ENCODE measurements at places on chromosomes 4 and X.

GRCh38 chr4:67054896-67055295 is 490.4 kb downstream of the CENPC start:
- DNase-seq: no peak

- no peak for DNase-seq
Observed at GRCh38 chr4:31366041-31366440, 645.9 kb downstream of the PCDH7 start.

- no peak for DNase-seq
Observed at GRCh38 chr4:177607111-177607573, 164.9 kb upstream of the AGA start.

DNA sequence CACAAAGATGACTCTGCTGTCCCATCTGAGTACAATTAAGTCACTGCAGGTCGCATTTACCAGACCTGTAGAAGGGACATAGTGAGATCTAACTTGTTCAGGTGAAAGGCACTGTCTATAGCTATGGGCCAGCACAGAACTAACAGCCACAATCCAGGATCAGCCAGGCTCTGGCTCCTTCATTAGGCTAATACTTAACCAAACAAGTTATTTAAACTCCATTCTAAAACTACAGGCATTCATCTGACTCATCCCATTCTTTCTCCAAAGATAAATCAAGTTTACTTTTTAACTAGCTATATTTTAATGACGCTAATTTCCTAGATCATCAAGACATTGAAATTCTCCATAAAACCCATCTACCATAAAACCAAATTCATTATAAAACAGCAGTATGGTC is 62.5 kb downstream of the STX18 start:
- no peak for DNase-seq
